ENCODE measurements at places on chromosomes 2 and 18.

- no peak for DNase-seq
These were observed 115.3 kb downstream of the MBD2 start for GRCh38 chr18:54109131-54109683.

- DNase-seq = peak; percentile 51
These were observed 9.3 kb downstream of the IL1R2 start for GRCh38 chr2:102000813-102001766.

GRCh38 chr2:111712940-111713515 lies 171.0 kb downstream of the ANAPC1 start:
- no peak for DNase-seq

DNA sequence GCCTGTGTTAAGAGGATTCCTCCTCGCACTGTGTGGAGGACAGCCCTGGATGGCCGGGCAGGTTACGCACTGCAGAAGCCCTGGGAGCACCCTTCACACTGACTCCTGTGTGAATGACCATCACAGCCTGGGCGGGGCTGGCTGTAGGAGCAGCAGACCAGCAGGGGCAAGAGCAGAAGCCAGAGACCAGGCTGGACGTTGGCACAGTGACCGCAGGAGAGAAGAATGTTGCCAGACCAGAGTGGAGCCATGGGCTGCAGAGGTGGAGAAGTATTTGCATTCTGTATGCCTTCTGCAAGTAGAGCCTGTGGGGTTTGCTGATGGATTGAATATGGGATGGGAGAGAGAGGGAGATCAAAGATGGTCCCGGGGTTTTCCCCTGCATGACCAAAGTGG lies 23.1 kb downstream of the LRRFIP1 start:
- DNase-seq = no peak

DNA sequence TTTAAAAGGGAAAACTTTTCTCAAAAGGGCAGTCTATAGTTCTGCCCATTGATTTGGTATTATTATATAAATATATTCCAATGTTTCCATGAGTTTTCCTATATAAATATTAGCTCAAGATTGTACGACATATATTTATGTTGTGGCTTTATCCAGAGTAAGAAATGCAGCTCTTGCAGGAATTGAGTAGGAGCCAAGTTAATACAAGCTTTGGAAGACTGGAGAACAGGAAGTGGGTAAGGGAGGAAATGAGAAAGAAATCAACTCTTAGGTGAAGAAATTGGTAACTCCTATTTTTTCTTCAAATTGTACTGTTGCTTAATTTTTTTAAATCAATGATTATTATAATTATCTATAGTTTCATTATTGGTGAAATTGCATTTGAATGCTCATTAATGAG lies 105.4 kb upstream of the FAM117B start:
- DNase-seq = no peak

DNA sequence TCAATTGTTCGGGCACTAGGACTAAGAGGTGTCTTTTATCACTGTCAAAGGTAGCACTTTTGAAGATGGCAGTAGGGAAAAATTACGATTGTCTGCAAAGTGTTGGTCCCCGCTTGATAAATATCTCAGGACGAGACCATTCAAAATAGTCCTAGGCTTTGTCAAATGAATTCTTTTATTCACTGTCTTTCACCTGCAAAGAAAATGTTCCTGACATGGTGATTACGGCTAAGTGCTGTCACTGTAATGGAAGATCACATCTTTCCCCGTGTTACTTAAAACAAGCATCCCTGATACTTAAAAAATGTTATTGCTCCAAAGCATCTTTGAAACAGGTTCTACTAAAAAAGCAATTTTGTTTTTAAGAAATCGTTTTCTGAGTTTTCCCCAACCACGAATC lies 71.7 kb downstream of the KCTD1 start:
- no peak for DNase-seq

- no peak for DNase-seq
These were observed 64.7 kb downstream of the CDH7 start for GRCh38 chr18:65815506-65815905.

DNA sequence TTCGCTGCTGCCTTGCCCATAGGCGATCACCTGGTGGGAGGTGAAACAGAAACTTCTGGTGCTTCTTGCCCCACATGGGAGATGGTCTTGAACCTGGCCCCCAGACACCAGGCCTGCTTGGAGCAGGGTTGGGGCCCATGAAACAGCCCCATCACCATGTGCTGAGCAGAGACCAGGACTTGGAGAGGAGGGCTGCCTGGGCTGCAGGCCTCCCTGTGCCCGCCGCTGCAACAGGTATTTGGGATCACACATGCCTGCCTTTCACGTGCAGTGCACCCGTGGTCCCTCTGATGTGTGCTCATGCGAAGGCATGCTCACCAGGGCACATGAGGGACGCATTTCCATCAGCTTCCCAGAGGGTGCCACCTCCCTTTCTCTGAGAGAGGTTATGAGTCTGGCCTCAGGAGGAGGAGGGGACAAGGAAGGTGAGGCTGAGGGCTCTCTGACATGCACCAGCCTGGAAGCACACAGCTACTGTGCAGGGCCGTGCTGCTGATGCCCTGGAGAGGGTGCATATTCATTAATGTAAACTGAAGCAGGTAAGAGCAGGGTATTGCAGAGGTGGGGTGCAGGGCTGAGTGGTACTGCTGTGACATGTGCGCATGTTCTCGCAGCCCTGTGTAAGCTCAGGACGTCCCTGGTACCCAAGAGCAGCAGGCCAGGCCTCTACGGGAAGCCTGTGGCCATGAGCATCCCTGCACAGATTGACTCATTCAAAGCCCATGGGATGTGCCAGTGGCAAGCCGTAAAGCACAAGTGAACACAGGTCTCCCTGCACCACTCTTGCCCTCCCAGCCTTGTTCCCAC lies 4.2 kb upstream of the OXER1 start:
- DNase-seq = no peak

DNA sequence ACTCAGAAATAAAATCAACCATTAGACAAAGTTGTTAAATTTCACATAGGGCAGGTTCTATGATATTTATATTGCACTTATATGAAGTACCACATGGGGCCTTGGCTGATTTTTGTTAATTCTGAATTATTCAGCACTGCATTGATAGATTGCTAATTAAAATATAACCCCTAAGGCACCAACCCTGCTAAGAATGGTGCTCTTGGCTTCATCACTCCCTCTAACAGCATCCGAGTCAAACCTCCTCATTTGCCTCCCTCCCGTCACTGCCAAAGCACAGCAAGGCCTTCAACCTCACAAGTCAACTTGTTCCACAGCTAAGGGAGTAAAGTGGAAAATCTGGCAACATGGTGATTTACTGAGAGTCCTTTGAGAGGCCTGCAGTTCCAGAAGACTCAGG lies 27.0 kb downstream of the MYO5B start:
- DNase-seq = no peak

DNA sequence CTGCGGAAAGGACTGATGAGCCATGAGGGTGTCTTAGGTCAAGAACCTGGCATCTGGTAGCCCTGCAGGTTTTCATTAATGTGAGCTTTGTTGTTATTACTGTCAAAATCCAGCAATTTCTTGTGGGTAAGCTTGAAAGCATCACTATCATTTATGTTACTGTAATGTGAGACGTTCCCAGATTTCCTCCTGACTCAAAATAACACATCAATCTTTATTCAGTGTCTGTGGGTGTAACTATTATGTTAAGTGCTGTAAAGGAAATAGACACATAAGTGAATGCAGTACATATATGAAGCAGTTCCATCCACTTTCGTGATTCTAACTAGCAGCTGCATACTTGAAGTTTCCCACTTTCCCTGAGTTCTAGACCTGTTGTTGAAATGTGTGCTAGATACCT lies 89.8 kb downstream of the FHOD3 start:
- no peak for DNase-seq

DNA sequence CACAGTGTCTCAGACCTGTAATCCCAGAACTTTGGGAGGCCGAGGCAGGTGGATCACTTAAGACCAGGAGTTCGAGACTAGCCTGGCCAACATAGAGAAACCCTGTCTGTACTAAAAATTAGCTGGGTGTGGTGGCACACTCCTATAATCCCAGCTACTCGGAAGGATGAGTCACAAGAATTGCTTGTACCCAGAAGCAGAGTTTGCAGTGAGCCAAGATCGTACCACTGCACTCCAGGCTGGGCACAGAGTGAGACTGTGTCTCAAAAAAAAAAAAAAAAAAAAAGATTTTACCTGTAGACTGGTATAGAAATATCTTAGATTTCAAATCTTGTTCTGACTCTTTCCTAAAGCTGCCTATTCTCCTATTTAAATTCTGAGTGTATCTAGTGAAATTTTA lies 7.2 kb upstream of the KLHL29 start:
- no peak for DNase-seq

GRCh38 chr2:118883792-118884191 lies 36.3 kb upstream of the EN1 start:
- no peak for DNase-seq

DNA sequence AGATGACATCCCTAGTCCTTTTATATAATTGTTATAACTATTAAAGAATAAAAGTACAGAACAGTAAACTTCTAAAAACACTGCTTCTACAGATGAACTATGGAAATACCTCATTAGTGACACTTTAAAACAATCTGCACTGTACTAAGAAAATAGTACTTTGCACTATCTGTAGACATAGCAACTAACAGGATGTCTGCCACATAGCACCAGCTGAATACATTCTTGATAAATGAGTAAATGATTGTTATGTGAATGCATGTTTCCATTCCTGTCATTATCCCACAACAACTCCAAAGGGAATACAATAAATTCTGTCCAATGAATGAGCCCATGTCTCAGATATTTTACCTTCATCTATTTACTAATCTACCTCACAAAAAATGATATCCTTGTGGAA lies 115.3 kb upstream of the SLC35G4 start:
- no peak for DNase-seq

DNA sequence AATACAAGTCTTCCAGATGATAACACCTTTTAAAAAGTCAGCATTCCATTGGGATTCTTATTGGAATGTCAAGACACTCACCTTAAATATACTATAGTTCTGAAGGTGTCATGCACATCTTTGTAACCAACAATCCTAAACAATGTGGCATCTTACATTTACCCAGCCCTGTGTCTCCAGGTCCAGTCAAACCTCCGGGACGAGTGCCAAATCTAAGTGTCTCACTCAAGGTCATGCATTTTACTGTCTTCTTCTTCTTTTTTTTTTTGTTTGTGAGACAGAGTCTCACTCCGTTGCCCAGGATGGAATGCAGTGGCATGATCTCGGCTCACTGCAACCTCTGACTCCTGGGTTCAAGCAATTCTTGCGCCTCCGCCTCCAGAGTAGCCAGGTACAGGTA lies 206.9 kb upstream of the FAM98A start:
- no peak for DNase-seq

DNA sequence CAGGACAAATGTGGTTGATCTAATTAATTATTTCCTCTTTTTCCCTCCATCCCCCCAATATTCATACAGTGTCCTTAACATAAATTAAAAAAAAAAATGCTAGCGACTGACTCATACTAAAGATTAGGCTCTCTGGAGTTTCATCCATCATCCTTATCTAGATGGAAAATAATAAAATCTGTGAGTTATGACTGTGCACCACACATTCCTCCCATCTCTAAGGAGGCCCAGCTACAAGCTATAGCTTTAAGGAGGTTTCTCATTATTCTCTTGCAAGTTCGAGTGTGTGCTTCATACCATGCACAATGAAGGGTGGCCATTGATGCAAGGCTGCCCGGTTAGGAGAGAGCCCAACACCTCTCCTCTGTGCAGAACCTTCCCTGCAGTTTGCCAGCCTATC lies 77.3 kb downstream of the XDH start:
- DNase-seq = no peak

DNA sequence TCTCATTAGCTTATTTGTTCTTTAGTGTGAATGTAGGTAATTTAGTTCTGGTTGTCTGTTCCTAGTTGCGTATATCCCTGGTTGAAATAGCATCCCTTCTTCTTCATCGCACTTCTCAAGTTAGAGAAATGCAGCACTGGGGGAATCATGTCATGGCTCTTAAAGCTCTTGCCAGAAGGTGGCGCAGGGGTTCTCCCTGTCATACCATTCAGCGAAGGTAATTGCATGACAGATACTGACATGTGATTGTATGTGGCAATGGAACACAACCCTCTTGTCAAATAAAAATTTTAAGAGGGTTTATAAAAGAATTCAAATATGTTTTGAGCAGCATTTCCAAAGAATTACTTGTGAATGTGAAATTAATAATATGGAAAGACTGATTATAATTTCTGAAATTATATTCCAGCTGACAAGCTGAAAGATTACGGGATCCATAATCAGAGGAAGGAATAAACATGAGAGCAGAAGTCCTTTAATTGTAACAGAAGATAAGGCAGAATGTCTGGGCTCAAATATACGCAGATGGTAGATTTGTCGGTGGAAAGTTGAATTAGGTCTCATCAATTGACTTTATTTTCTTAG lies 411.7 kb downstream of the DSEL start:
- DNase-seq = peak; percentile 54

DNA sequence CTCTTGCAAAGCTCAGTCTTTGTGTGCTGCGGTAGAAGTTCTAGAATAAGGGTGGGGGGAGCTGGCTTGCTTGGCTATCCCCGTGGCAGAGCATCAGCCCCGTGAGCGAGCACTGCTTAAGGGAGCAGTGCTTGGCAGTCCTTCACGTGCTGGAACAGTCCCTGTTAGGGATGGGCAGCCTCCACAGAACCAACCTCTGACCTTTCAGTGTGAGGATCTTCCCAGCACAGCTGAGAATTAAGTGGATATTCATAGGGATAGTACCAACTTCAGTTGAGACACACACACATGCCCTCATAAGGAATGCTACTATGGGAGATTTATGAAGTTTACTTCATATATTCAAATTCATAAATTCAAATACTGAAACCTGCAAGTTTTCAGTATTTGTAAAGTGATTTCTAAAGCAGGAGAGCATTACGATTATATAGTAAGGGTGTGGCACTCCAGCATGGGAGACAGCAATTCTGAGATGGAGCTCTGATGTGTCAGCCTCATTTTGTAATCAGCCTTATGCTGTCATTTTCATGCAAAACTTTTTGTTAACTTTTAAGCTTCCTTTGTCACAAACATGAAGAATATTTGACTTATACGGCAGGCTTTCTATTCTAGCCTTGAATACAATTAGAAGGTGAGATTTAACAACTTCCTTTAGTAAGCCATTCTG lies 39.5 kb downstream of the ATP9B start:
- no peak for DNase-seq
